ENCODE measurements at places on chromosomes 4 and X.

- no peak for DNase-seq
Observed at GRCh38 chr4:1033840-1034551, 22.6 kb downstream of the FGFRL1 start.

GRCh38 chr4:167233685-167234315, 494 bp downstream of the SPOCK3 start:
- DNase-seq, result peak; percentile 54

DNA sequence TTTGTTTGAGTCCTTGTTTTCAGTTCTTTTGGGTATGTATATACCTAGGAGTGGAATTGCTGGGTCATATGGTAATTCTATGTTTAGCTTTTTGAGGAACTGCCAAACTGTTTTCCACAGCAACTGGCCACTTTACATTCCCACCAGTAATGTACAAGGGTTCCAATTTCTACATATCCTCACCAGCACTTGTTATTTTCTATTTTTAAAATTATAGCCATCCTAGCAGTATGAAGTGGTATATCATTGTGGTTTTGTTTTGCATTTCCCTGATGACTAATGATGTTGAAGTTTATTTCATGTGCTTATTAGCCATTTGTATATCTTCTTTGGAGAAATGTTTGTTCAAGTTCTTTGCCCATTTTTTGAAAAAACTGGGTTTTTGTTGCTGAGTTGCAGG, 39.6 kb downstream of the TMEM164 start:
- no peak for DNase-seq

- no peak for DNase-seq
Observed at GRCh38 chr4:76001700-76002099, 5.6 kb downstream of the CXCL9 start.

DNA sequence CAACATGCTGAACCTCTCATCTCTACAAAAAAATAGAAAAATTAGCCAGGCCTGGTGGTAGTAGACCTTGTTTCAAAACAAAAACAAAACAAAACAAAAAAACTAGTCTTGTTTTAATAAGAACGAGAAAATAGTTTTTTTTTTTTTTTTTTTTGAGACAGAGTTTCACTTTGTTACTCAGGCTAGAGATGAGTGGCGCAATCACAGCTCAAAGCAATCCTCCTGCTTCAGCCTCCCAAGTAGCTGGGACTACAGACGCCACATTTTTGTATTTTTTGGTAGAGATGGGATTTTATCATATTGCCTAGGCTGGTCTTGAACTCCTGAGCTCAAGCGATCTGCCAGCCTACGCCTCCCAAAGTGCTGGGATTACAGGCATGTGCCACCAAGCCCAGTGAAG, 47.7 kb upstream of the UGDH start:
- no peak for DNase-seq

GRCh38 chr4:99847362-99847976, 30.8 kb downstream of the DAPP1 start:
- DNase-seq, result no peak

DNA sequence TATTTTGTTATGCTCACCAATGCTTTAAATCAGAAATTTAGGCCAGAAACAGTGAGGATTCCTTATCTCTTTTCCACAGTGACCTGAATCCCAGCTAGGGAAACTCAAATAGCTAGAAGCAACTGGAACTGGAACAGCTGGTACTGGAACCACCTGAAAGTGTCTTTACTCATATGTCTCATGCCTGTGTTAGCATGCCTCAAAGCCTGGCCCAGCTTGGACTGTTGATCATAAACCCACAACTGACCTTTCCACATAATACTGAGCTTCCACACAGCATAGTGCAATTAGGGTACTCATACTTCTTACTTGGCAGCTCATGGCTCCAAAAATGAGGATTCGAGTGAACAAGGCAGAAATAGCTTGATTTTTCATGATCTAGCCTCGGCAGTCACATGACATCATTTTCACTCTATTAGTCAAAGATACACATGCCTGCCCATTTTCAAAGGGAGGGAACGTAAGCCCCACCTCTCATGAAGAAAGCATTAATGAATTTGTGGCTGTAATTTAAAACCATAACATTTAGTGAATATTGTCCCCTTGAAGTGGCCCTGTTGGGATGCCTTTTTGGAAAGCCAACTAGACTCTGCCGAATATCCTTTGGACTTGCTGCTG, 80.8 kb upstream of the ACSL1 start:
- DNase-seq, result no peak

GRCh38 chrX:85303544-85303943, 59.8 kb downstream of the ZNF711 start:
- no peak for DNase-seq

DNA sequence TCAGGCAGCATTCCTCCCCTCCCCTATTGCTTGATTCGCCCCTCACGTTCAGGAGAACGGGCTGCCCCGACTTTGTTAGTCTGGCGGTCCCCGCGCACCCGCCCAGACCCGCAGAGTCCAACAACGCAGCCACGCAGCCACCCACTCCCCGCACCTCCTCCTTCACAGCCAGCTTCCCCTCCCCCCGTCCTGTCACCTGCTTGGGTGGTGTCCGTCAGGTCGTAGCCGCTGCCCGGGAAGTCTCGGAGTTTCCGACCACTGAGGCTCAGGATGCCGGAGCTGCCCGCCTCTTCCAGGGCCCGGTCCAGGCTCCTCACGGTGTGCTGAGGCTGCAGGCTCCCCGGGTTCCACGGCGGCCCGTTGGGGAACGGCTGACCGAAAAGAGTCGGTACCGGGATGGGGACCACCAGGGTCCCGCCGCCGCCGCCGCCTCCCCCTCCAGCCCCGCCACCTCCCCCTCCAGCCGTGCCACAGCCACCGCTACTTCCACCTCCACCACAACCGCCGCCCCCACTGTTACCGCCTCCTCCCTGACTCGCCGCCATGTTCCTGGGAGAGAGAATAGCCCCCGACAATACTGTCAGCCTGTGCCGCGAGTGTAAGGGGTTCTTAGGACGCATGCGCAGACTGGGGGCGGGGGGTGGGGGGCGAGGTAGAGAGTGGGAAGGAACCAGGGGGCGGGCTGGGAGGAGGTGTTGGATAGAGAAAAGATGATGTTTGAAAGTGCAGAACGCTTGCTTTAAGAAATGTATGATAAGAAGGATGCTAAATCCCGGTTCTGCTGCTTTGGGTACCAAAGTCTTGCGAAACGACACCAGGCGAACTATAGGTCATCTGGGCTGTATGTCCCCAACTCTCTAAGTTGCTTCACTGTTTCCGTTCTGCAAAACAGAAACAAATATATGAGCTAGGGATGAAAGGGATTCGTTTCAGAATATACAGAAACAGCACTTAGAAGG, at the start of gene LRCH2:
Gene LRCH2 (minus strand): TSS at position 600 of the 959 bp plus-strand sequence. CDS start 55 bp downstream, at position 545.
- no peak for DNase-seq

Data from pancreas (tissue), 10 donors.